ENCODE measurements at places on chromosomes 12 and 14. TPM values are rescaled to one million over a fixed set of nuclear protein-coding genes. Genes with fewer than 3 reads are reported as not detected.
A peak's percentile ranks its signal among the peaks of the same experiment; 100 is the strongest.

GRCh38 chr12:11022520-11022919 is at the start of gene TAS2R19:
TAS2R19 (minus strand) TSS chr12:11022620; CDS start chr12:11022571, 49 bp downstream.
- no peak for DNase-seq
- no peaks in the 10 kb centered on the region for H3K36me3 ChIP-seq
- H3K27me3 ChIP-seq, result no peaks in the 10 kb centered on the region
- no peaks in the 10 kb centered on the region for H3K4me1 ChIP-seq
- no peak within 1 kb of the TSS for H3K4me3 ChIP-seq

- H3K4me3 ChIP-seq, result no peak overlapping the region
- no peak for DNase-seq
- H3K4me1 ChIP-seq, result no peaks in the 10 kb centered on the region
- H3K27ac ChIP-seq, result no peak overlapping the region
- no peaks in the 10 kb centered on the region for H3K36me3 ChIP-seq
These were observed 7.6 kb downstream of the TMEM179 start for GRCh38 chr14:104596927-104597351.

DNA sequence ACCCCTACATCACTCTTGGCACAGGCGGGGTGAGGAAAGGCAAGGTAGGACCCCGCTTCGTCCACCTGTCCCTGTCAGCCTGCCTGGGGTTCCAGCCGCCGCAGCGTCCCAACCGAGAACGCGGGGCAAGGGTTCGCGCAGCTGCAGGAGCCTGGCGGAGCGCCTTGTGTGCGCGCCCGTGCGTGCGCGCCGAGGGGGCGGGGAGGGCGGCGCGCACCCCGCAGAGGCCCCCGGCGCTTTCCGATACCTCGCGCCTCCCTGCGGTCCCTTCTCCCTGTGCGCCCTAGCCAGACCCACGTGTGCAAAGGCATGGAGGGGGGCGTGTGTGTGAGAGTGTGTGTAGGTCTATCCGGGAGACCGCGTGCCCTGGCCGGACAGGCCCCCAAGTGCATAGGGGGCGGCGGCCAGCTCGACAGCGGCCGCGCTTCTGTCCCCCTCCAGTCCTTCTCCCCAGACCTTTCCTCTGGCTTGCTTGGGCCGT is 122.4 kb downstream of the TSPAN9 start:
- DNase-seq, result no peak
- H3K36me3 ChIP-seq, result no peaks in the 10 kb centered on the region
- peak overlapping the region; percentile 50 for H3K4me3 ChIP-seq
- no peaks in the 10 kb centered on the region for H3K27me3 ChIP-seq
- H3K27ac ChIP-seq, result no peak overlapping the region
- H3K4me1 ChIP-seq, result peaks cover 43% of the 10 kb centered on the region

GRCh38 chr14:65658202-65658601 is 245.7 kb downstream of the FUT8 start:
- no peak overlapping the region for H3K4me3 ChIP-seq
- no peaks in the 10 kb centered on the region for H3K27me3 ChIP-seq
- H3K36me3 ChIP-seq, result no peaks in the 10 kb centered on the region

GRCh38 chr14:100823413-100824080 is 2.4 kb upstream of the MEG3 start:
- no peak for DNase-seq
- no peaks in the 10 kb centered on the region for H3K36me3 ChIP-seq
- H3K4me1 ChIP-seq, result peaks cover 3% of the 10 kb centered on the region

DNA sequence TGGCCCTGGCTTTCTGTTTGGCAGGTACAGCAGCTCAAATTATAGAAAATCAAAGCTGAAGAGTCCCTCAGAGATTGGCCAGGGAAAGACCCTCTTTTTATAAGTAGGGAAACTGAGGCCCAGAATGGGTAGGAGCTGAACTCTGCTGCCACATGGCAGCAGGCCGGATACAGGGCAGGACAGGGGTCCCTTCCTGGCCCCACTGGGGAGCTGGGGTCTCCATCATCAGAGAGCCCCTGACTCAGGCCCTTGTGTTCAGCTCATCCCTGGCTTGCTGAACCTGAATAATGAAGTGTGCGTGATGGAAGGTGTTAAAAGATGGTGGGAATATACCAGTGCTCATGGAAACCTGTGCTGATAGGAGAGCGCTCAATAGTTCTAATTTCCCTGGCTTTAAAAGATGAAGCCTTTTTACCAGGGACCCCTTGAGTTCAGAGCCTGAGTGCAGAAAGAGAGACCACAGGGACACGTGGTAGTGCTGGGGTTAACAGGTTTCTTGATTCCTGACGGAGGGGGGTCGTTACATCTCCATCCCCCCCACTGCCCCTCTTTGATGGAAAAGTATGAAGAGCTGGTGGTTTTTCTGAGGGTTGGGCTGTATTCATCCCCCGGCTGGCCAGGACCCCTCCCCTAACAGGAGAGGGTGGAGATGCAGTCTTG is 4.4 kb downstream of the DLK1 start:
- H3K36me3 ChIP-seq, result no peaks in the 10 kb centered on the region
- no peak overlapping the region for H3K27ac ChIP-seq
- DNase-seq, result no peak
- H3K4me1 ChIP-seq, result no peaks in the 10 kb centered on the region
- H3K4me3 ChIP-seq, result no peak overlapping the region
- peaks cover 6% of the 10 kb centered on the region for H3K27me3 ChIP-seq

DNA sequence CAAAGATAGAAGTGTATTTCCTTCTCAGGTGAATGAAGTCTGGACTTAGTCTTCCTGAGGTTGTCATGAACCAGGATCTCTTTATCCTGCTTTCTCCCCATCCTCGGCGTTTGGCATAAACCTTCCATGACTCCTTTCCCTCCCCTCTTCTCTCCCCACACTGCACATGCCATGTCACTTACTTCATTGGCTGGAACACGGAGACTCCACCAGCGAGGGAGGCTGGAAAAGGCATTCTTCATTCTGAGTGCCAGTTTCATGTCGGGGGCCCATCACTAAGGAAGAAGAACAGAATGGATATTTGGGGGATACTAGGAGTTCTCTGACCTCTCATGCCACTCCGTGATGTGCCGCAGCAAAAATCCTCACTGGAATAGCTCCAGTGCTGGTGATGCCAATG is 105.6 kb downstream of the VCPKMT start:
- DNase-seq, result no peak
- no peaks in the 10 kb centered on the region for H3K4me1 ChIP-seq
- no peak overlapping the region for H3K27ac ChIP-seq
- H3K27me3 ChIP-seq, result no peaks in the 10 kb centered on the region
- no peak overlapping the region for H3K4me3 ChIP-seq

DNA sequence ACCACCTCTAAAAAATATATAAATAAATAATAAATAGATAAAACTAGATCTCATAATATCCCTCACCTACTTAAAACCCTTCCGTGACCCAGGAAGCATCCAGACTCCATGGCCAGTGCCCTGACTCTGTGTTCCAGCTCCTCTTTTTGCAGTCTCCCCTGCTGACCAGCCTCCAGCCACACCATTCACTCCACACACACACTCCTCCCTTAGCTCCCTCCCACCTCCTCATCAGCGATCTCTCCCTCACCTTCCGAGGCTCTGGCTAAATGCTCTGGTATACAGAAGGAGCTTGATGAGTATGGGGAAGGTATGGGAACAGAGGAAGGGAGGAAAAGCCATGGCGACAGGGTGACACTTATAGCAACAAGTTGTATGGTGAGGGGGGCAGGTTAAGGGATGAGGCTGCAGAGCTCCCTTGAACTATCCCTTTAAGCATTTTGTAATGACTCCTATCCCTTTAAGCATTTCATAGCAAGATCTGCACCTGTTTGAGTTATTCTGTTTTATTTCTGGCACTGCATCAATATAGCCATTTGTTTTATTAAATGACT is 26.1 kb upstream of the EIF4B start:
- no peak overlapping the region for H3K4me3 ChIP-seq
- no peaks in the 10 kb centered on the region for H3K4me1 ChIP-seq
- H3K27me3 ChIP-seq, result no peaks in the 10 kb centered on the region
- no peaks in the 10 kb centered on the region for H3K36me3 ChIP-seq

- H3K36me3 ChIP-seq, result peaks cover 14% of the 10 kb centered on the region
- peak overlapping the region; percentile 91 for H3K4me3 ChIP-seq
- H3K27ac ChIP-seq, result peak overlapping the region; percentile 91
- peaks cover 19% of the 10 kb centered on the region for H3K4me1 ChIP-seq
These were observed 880 bp downstream of the PNMA1 start for GRCh38 chr14:73713206-73713802.

- DNase-seq, result no peak
- H3K36me3 ChIP-seq, result no peaks in the 10 kb centered on the region
- no peaks in the 10 kb centered on the region for H3K27me3 ChIP-seq
- no peak overlapping the region for H3K27ac ChIP-seq
- H3K4me1 ChIP-seq, result no peaks in the 10 kb centered on the region
These were observed 7.2 kb downstream of the ERC1 start for GRCh38 chr12:998020-998874.

DNA sequence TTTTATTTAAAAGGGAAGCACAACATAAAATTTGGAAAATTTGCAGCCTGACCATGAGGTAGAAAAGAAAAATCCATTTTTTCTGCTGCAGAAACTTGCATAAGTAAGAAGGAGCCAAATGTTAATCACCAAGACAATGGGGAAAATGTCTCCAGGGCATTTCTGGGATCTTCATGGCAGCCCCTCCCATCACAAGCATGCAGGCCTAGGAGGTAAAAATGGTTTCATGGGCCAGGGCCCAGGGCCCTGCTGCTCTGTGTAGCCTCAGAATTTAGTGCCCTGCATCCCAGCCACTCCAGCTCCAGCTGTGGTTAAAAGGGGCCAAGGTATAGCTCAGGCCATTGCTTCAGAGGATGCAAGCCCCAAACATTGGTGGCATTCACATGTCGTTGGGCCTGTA is 735.6 kb downstream of the GALC start:
- no peak overlapping the region for H3K4me3 ChIP-seq
- H3K27ac ChIP-seq, result no peak overlapping the region

- H3K4me3 ChIP-seq, result peak overlapping the region; percentile 89
- peak overlapping the region; percentile 95 for H3K27ac ChIP-seq
- no peak for DNase-seq
- H3K4me1 ChIP-seq, result peaks cover 23% of the 10 kb centered on the region
- no peaks in the 10 kb centered on the region for H3K27me3 ChIP-seq
These were observed 1.1 kb downstream of the WDR20 start for GRCh38 chr14:102140750-102141145.

GRCh38 chr14:96911499-96912149 is 114.4 kb downstream of the VRK1 start:
- no peak for DNase-seq
- H3K4me3 ChIP-seq, result no peak overlapping the region
- no peaks in the 10 kb centered on the region for H3K36me3 ChIP-seq
- H3K4me1 ChIP-seq, result no peaks in the 10 kb centered on the region
- H3K27ac ChIP-seq, result no peak overlapping the region
- H3K27me3 ChIP-seq, result no peaks in the 10 kb centered on the region

GRCh38 chr12:526089-526488 is 66.3 kb downstream of the B4GALNT3 start:
- no peak overlapping the region for H3K4me3 ChIP-seq
- no peaks in the 10 kb centered on the region for H3K36me3 ChIP-seq
- no peak for DNase-seq
- H3K27ac ChIP-seq, result no peak overlapping the region
- H3K4me1 ChIP-seq, result no peaks in the 10 kb centered on the region

GRCh38 chr14:72616811-72617210 is 277.1 kb downstream of the DPF3 start:
- H3K4me3 ChIP-seq, result no peak overlapping the region
- H3K4me1 ChIP-seq, result no peaks in the 10 kb centered on the region
- no peak for DNase-seq
- H3K27ac ChIP-seq, result no peak overlapping the region
- no peaks in the 10 kb centered on the region for H3K36me3 ChIP-seq

DNA sequence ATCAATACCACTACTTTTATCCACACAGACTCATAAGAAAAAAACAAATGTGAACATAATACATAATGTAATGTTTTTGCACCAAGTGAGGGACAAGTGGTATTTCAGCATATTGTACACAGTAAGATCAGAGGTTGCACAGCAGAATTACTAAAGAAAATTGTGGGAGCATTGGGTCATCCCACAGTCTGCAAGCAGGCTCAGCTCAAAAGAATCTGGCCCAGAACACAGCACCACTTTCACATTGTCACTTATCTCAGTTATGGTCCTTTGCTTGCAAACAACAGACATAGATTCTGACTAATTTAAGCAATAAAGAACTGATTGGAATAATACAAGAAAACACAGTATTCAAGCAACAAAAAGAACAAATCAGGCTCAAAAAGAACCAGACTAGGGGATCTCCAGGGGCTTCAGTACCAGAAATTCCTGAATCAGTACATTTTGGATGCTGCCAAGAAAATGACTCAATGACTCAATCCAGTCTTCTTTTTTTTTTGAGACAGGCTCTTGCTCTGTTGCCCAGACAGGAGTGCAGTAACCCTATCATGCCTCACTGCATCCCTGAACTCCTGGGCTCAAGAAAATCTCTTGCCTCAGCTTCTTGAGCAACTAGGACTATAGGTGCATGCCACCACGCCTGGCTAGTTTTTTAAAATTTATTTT is 42.9 kb upstream of the EEA1 start:
- H3K4me1 ChIP-seq, result peaks cover 16% of the 10 kb centered on the region
- H3K36me3 ChIP-seq, result no peaks in the 10 kb centered on the region
- no peak overlapping the region for H3K4me3 ChIP-seq

- H3K36me3 ChIP-seq, result no peaks in the 10 kb centered on the region
- no peak overlapping the region for H3K27ac ChIP-seq
- DNase-seq, result no peak
- no peaks in the 10 kb centered on the region for H3K27me3 ChIP-seq
- H3K4me3 ChIP-seq, result no peak overlapping the region
- H3K4me1 ChIP-seq, result peaks cover 8% of the 10 kb centered on the region
These were observed 2.7 kb upstream of the BEGAIN start for GRCh38 chr14:100589760-100590469.

- no peak overlapping the region for H3K4me3 ChIP-seq
- DNase-seq, result no peak
- H3K36me3 ChIP-seq, result no peaks in the 10 kb centered on the region
- no peaks in the 10 kb centered on the region for H3K27me3 ChIP-seq
These were observed 8.9 kb downstream of the FUT8 start for GRCh38 chr14:65421201-65421981.

- peaks cover 6% of the 10 kb centered on the region for H3K4me1 ChIP-seq
- H3K27ac ChIP-seq, result no peak overlapping the region
- no peak overlapping the region for H3K4me3 ChIP-seq
- peaks cover 12% of the 10 kb centered on the region for H3K36me3 ChIP-seq
- DNase-seq, result no peak
- no peaks in the 10 kb centered on the region for H3K27me3 ChIP-seq
These were observed 15.3 kb downstream of the LARP4 start for GRCh38 chr12:50415899-50416479.

DNA sequence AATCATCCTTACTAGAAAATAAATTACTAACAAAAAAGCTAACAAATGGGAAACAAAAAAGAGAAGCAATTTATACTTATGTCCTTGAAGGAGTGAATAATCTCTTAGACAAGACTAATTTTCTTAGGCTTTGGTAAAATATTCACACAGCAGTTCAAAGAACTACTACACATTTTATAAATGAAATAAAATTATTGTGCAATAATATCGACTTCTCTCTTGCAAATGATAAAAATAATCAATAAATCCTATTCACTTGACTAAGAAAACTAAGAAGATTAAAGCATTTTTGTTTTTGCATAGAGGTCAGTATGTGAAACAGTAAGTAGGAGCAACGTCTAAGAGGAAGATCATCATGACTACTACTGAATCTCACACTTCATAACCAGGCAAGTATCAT is 82.0 kb downstream of the EML5 start:
- no peaks in the 10 kb centered on the region for H3K36me3 ChIP-seq
- no peaks in the 10 kb centered on the region for H3K4me1 ChIP-seq
- DNase-seq, result no peak
- H3K27me3 ChIP-seq, result no peaks in the 10 kb centered on the region

TMEM119 gene
- 1.5 TPM for total RNA-seq

KRT75 gene
- not detected for total RNA-seq

ABCB9 gene
- total RNA-seq, result 2.8 TPM

SIX1 gene
- 1.8 TPM for total RNA-seq

REC8 gene
- total RNA-seq, result 36.7 TPM

ARID2 gene
- total RNA-seq, result 48.5 TPM

KRT7 gene
- total RNA-seq, result 695 TPM

LAG3 gene
- 2.1 TPM for total RNA-seq

NPAS3 gene
- 0.49 TPM for total RNA-seq
